Activated CD4-positive, alpha-beta memory T cell treated with anti-CD3 and anti-CD28 coated beads for 36 hours (primary cell): ENCODE measurements at places on chromosomes 7 and 10. TPM values are rescaled to one million over a fixed set of nuclear protein-coding genes. Genes with fewer than 3 reads are reported as not detected.
A peak's percentile ranks its signal among the peaks of the same experiment; 100 is the strongest.

DNA sequence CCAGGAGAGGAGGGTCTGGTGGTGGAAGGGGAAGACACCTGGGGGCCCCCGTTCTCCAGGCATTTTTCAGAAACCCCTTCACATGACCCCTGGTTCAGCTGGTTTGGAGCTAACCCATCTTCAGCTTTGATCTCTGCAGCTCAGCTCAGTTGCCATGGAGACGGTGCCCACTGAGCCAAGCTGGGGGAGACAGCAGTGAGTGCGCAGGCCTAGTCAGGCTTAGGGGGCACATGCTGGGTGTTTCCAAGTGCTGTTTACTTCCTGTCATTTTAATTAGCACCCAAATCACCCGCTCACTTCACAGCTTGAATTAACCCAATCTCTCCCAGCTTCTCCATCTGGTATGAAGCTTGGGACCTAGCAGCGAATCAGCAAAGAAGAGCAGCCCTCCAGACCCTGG is 9.0 kb downstream of the SPOCK2 start:
- H3K4me1 ChIP-seq = peaks cover 92% of the 10 kb centered on the region
- H3K27ac ChIP-seq = peak overlapping the region; percentile 86
- DNase-seq = peak; percentile 61
- H3K36me3 ChIP-seq = peaks cover 22% of the 10 kb centered on the region
- no peaks in the 10 kb centered on the region for H3K27me3 ChIP-seq
- H3K4me3 ChIP-seq = no peak overlapping the region

DNA sequence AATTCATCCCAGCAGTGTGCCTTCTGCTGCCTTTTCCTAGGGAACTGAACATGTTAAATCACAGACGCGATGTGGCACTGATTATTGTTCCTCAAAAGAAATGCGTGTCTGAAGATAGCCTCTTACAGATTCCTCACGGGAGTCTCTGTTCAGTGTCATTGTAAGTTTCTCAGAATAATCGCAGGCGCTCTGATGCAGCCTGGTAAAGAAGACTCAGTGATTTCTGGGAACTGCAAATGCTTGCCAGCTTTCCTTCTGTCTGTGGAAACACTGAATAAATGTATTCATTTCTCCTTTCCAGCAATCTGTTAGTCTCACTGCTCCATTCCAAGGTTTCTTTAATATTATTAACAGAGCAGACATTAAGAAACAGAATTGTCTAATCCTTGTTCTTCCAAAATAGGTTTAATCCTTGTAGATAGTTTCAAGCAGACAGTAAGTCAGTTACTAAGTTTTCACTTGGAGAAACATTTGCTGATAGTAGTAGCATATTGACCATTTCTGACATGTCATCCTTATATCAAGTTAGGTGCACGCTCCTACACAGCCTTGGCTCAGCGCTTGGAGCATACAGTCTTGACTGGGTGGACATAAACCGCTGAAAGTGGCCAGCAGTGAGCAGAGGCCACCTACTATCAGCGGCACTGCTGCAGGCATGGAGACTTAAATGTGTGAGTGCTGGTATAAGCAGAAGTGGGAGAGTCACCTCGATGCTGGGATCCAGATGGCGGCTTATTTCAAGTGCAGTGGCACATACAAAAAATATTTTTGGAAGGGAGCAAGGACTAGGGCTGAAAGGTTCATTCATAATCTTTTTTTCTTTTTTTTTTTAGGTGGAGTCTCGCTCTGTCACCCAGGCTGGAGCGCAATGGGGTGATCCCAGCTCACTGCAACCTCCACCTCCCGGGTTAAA is 27.7 kb downstream of the MMRN2 start:
- H3K4me3 ChIP-seq = no peak overlapping the region
- no peaks in the 10 kb centered on the region for H3K4me1 ChIP-seq
- H3K27me3 ChIP-seq = no peaks in the 10 kb centered on the region
- peaks cover 2% of the 10 kb centered on the region for H3K36me3 ChIP-seq
- H3K27ac ChIP-seq = no peak overlapping the region

GRCh38 chr7:136890399-136890798 is 21.9 kb downstream of the CHRM2 start:
- H3K4me3 ChIP-seq = no peak overlapping the region
- H3K4me1 ChIP-seq = no peaks in the 10 kb centered on the region
- H3K36me3 ChIP-seq = no peaks in the 10 kb centered on the region
- H3K27me3 ChIP-seq = no peaks in the 10 kb centered on the region

DNA sequence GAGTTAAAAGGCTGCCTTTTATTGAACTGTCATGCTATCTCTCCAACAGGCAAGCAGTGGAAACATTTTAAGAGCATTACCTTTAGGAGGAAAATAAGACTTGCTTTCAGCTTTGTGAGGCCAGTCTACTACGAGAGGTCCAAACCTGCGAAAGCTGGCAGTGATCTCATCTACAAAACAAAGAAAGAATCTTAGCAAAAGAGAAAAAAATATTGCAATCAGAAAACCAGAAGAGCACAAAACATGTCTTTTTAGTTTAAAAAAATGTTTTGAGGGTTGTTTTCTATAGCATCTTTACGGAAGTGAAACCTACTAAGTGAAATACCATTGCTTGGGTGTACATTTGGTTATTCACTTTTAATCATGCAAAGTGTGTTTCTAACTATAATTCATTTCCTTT is 147.9 kb downstream of the CPEB3 start:
- H3K27me3 ChIP-seq = no peaks in the 10 kb centered on the region
- H3K4me1 ChIP-seq = peaks cover 2% of the 10 kb centered on the region
- peaks cover 13% of the 10 kb centered on the region for H3K36me3 ChIP-seq

- H3K27ac ChIP-seq = no peak overlapping the region
- H3K27me3 ChIP-seq = no peaks in the 10 kb centered on the region
- H3K36me3 ChIP-seq = no peaks in the 10 kb centered on the region
- H3K4me1 ChIP-seq = no peaks in the 10 kb centered on the region
These were observed 143.2 kb downstream of the MAPK8 start for GRCh38 chr10:48449501-48450232.

- H3K27ac ChIP-seq = no peak overlapping the region
- peaks cover 3% of the 10 kb centered on the region for H3K27me3 ChIP-seq
- no peaks in the 10 kb centered on the region for H3K4me1 ChIP-seq
- no peaks in the 10 kb centered on the region for H3K36me3 ChIP-seq
These were observed 13.9 kb upstream of the WNT8B start for GRCh38 chr10:100448951-100449350.

DNA sequence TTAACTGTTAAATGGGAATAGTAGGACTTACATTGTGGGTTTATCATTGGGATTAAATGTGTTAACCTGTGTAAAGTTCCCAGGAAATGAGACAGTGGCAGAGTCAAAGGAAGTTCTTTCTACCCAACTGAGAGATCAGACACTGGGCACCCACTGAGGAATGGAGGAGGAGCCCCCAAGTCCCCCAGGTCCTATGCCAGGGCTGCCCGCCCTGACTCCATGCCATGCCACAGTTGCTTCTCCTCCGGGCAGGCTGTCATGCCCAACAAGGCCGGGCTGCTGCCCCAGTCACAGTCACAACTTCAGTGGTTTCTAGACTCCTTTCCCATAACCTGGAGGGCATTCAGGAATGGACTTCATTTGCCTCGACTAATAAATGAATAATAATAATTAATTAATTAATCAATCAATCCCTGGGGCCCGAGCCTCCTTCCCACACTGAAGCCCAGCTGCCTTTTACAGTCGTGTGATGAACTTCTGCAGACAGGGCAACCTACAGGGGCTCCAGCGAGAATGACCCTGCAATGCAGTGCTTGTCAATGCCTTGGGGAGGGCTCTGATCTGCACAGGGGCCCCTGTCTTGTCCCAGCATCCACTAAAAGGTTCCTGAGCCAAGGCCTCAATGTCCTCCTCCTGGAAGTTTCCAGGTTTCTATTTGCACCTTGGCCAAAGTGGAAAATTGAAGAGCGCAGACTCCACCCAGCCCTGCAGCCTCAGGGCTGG is 32.4 kb downstream of the DRGX start:
- no peaks in the 10 kb centered on the region for H3K4me1 ChIP-seq
- H3K4me3 ChIP-seq = no peak overlapping the region
- H3K36me3 ChIP-seq = no peaks in the 10 kb centered on the region
- DNase-seq = no peak

DNA sequence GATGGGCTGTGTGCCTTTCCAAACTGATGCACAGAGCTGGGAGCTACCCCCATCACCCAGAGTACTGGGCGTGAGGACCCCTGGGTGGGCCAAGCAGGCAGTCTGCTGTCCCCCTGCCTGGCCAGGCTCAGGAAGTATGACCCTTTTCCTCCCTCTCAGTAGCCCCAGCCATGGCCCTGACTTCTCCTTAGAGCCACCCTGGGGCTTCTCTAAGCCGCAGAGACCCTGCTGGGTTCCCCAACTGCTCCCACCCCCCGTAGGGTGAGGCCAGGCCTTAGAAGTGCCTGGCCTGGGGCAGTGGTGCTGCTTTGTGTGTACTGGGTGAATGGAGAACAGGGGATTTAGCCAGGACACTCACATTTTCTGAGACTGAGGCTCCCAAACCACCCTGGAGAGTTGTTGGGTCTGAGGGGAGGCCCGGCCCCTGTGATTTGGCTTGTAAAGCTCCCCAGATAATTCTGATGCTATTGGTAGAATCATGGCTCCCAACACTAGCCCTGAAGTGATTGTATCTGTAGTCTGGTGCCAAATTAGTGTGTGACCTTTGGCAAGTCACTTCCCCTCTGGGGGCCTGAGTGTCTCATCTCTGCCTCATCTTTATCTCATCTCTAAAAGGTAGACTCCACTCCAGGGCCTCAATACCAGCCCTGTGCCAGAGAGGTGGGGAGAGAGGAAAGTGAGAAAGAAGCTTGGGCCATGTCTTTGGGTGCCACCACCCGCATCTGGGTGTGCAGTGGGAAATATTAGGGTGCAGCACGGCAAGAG is 99.7 kb upstream of the PPIF start:
- peaks cover 6% of the 10 kb centered on the region for H3K36me3 ChIP-seq
- peak; percentile 53 for DNase-seq
- peaks cover 70% of the 10 kb centered on the region for H3K4me1 ChIP-seq
- no peak overlapping the region for H3K4me3 ChIP-seq
- H3K27ac ChIP-seq = peak overlapping the region; percentile 62
- no peaks in the 10 kb centered on the region for H3K27me3 ChIP-seq

DNA sequence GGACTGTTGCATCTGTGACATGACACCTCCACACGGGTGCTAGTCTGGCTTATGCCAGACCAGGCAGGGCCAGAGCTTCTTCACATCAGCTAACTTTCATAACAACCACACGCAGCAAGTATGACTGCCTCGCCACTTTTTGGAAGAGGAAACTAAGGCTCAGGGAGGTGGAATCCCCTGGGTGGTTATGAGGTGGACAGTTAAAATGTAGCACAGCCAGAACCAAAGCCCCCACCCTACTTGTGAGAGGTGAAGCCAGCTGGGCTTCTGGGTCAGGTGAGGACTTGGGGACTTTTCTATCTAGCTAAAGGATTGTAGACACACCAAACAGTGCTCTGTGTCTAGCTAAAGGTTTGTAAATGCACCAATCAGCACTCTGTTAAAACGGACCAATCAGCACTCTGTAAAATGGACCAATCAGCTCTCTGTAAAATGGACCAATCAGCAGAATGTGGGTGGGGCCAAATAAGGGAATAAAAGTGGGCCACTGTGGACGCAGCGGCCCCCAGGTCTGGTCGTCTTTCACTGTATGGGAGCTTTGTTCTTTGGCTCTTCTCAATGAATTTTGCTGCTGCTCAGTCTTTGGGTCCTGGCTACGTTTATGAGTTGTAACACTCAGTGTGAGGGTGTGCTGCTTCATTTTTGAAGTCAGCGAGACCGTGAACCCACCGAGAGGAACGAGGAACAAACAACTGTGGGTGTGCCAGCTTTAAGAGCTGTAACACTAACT is 171.0 kb downstream of the PTPN20 start:
- H3K4me1 ChIP-seq = peaks cover 13% of the 10 kb centered on the region
- no peak overlapping the region for H3K27ac ChIP-seq
- H3K27me3 ChIP-seq = no peaks in the 10 kb centered on the region
- DNase-seq = no peak
- H3K4me3 ChIP-seq = no peak overlapping the region

DNA sequence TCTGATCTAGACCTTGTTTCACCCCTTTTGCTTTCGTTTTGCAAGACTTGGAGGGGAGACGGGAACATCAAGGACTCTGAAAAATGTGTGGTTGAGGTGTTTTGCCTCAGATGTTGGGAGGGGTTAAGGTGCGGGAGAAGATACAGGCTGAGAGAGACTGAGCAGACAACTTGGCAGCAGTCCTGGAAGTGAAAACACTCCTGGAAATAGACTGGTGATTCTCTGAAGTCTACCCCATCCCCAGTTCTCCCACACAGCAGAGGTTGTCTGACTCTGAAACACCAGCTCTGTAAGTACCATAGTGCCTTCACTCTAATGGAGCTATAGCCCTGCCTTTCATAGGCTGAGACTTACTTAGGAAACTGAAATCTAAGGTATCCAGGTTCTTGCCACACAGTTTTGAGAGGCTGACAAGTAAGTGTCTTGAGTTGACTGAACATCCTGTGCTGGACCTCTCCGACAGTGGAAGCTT is 152.5 kb downstream of the PPP1R9A start:
- no peaks in the 10 kb centered on the region for H3K27me3 ChIP-seq
- no peak overlapping the region for H3K27ac ChIP-seq
- H3K36me3 ChIP-seq = no peaks in the 10 kb centered on the region
- no peaks in the 10 kb centered on the region for H3K4me1 ChIP-seq

DNA sequence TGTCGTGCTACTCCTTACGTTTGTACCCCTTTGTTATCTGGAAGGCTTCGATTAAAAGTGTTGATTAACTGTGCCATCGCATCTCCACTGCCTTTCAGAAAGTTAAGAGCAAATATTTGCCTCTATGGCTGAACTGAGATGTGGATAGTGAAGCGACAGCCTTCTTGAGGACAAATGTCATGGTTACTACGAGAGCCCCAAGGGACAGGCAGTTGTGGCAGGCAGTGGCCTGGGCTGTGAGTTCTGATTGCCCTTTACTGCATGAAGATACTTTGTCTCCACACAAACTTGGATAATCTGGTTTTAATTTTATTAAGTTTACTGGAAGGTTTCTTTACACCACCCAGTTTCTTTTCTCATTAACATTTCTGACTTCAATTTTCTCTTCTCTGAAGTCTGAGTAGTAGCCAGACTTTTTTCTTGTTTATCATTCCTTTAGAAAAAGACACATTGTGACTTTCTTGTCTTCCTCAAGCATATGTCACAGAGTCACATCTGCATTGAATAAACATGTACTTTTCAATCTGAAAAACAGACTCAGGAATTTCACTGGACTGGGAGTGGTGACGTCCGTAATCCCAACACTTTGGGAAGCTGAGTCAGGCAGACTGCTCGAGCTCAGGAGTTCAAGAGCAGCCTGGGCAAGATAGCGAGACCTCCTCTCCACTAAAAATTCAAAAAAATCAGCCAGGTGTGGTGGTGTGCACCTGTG is 1.5 kb downstream of the TAS2R41 start:
- H3K27ac ChIP-seq = no peak overlapping the region
- H3K36me3 ChIP-seq = no peaks in the 10 kb centered on the region
- H3K4me3 ChIP-seq = no peak overlapping the region
- no peaks in the 10 kb centered on the region for H3K27me3 ChIP-seq
- no peak for DNase-seq

DNA sequence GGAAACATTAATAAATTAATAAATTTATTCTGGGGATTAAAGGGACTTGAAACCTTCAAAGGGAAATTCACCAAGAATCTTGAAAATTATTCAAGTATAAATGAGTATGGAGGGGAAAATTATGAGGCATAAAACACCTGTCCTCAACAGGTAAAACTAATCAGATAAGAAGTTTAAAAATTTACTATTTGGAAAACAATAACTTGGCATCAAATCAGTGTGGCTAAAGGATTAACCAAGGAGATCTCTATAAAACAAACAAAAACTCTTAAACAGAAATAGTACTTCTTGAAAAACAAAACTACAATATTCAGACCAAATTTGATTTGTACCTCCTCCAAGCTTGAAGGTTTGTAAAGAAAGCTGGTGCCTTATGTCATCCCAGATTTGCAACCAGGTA is 66.4 kb upstream of the ZNF804B start:
- H3K4me3 ChIP-seq = no peak overlapping the region
- H3K27me3 ChIP-seq = no peaks in the 10 kb centered on the region
- no peaks in the 10 kb centered on the region for H3K4me1 ChIP-seq
- no peak for DNase-seq
- H3K27ac ChIP-seq = no peak overlapping the region
- no peaks in the 10 kb centered on the region for H3K36me3 ChIP-seq

Gene CCDC172
- total RNA-seq = not detected

Gene TAF3
- total RNA-seq = 12.3 TPM
